ENCODE measurements at places on chromosomes 2 and 18. TPM values are rescaled to one million over a fixed set of nuclear protein-coding genes. Genes with fewer than 3 reads are reported as not detected.

DNA sequence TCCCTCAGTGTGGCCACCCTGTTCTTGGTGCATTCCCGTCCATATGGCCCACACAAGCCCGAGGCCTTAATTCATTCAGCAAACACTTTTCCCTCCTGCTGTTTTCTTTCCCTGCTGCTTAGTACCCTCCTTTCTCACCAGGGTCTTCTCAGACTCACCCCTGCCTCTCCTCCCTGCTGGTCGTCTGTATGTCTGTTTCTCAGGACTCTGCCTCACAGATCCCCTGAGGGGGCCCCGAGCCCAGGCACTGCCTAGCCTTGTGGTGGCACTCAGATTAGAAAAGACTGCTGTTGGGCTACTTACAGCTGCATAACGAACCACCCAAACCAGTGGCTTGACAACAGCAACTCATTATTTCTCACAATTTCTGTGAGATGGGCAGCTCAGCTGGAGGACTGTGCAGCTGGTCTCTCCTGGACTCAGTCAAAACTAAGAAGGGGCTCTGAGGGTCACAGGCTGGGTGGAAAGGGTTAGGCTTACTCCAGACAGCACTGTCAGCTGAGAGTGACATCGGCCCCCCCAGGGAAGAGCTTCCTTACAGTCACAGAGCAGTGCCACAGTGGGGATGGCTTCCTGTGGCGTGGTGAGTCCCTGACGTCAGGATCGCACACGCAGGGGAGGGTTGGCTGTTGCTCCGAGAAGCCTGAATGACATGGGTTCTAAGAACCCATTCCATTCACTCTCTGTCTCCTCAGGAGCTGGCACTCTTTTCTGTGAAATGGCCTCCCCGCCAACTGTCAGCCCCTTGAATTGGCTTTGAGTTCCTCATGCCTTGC is 139.0 kb downstream of the UXS1 start:
- no peak for DNase-seq

GRCh38 chr2:47078541-47079482 is 76.3 kb downstream of the STPG4 start:
- no peak for DNase-seq

- no peak for DNase-seq
Observed at GRCh38 chr2:105712981-105713596, 31.6 kb upstream of the NCK2 start.

DNA sequence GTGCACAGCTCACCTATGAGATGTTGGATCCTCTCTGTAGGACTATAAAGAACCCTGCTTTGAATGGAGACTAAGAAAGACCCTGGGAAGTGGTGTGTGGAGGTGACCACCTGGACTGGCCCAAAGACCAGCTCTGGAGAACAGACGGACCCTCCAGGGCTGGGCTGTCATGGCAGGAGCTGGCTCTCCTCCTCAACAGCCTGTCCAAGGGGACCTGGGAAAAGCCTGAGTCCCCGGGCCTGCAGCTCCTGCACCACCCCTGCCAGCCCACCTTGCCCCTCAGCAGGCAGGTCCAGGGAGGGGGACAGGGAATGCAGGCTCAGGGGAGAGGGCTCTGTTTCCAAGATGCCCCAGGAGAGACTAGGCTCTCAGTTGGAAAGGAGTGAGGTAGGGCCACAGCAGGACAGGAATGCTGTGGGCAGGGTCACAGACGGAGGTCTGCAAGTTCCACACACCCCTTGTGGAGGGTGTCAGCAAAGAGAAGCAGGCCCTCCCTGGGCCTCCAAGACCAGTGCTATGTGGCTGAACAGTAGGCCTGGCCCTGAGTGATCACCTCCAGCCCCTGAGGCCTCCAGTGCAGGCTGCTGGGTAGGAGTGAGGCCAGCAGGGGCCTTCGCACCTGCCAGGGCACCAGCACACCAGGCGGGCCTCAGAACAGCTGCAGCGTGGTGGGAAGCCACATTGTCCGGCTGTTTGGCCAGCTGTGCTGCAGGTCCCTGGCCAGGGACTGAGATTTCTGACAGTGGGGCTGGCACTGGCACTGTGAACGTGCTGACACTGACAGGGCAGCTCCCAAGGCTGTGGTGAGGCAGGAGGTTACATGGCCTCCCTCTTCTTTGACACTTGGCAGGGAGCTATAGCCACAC is 86.4 kb upstream of the OTOS start:
- DNase-seq: no peak

GRCh38 chr2:161434118-161434517 is 18.0 kb downstream of the TBR1 start:
- no peak for DNase-seq

DNA sequence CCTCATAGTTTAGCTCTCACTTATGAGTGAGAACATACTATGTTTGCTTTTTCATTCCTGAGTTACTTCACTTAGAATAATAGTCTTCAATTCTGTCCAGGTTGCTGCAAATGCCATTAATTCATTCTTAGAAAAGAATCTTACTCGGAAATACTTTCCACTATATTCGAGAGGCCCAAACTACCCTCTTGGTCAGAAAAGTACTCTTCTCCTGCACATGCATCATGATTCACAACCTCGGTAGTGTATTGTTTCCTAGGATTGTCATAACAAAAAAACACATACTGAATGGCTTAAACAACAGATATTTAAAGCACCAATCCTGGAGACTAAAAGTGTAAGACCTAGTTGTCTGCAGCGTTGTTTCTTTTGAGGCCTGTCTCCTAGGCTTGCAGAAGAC is 364.0 kb upstream of the SLC14A2 start:
- DNase-seq: no peak

DNA sequence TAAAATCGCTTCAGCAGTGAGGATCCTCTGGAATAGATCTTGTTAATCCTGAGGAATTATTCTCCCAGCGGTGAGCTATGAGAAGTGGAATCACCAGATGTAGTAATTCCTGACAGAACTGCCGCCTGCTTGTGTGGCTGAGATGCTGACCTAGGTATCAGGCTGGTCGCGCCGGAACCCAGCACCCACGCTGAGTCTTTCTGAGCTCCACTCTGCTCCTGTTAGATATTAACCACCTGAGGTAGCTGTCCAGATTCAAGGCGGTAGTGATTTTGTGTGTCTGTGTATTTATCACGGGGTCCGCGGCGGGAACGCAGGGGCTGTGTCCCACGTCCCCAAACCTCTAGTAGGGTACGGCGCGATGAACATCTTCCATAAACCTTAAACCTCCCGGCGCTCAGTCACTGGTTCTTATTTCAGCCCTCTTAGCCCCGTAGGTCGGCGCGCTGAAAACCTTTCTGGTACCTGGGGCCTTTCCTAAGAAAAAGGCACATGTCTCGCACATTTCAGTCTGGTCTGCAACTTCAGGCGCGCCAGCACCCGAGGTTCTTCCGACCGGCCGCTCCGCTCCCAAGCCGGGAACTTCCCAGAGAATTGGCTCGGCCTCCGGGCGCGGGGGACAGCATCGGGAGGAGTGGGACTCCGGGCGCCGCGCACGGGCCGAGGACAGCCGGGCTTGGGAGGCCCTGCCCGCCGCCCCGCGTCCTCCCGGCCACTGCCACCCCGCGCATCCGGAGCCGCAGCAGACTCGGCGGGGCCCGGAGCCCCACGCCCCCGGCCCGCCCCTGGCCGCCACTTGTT is 542 bp upstream of the CNNM3 start:
- DNase-seq: peak; percentile 68

- no peak for DNase-seq
Observed at GRCh38 chr2:172792711-172793110, 57.1 kb downstream of the RAPGEF4 start.

DNA sequence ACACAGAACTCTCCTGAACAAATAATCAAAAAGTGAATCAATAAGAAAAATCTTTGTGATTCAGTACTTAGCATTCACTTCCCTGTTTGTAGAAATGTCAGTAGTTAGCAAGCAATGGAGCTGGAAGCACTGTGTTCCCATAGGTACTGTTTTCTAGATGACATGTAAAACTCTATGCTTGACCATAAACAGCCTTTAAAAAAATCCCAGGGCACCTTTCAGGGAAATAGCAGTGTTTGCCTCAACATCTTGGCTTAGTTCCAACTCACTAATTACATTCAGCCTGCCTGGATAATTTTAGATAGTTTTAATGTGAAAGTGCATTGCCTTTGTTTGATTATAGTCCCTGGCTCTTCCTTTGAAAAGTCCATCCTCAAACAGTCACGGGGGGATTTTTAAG is 721.8 kb downstream of the ERBB4 start:
- DNase-seq: peak; percentile 32

DNA sequence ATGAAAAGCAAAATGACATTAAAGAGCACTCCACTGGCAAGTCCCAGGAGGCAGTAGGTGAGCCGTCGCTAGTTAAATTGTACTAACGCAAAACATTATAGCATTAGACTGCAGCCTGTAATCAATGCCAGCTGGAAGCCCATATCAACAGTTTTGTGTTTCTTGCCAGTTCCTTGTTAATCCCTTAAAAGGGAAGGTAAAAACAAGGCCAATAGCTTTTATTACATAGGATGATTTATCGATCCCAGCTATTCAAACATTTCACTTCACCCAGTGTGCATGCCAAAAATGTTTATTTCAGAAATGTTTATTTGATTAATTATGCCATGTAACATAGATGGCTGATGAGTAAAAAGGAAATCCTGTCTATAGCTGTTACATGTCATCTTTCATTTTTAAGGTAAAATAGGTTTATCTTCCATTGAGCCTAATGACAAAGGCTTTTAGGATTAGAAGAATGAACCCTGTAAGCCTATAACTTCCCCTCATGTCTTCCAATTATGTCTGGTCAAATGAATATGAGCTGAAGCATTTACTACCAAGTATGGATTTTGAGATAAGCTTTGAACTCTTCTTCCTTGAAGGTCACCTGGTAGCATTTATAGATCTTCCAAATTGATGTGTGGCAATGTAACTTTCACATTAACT is 591.2 kb downstream of the RNF144A start:
- no peak for DNase-seq

DNA sequence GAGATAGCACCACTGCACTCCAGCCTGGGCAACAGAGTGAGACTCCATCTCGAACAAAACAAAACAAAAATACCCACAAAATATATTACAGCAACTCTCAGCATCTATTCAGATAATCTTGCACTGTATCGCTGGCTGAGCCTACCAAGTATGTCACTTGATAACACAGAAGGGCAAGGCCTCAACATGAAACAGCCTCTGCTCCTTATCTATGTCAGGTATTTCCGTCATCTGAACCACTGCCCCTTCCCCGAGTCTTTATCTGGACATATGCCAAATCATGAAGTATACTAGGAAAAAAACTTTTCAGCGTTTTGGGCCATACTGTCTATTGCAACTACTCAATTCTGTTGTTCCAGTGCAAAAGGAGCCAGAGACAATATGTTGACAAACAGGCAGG is 17.7 kb downstream of the PDIA6 start:
- no peak for DNase-seq

- DNase-seq: no peak
Observed at GRCh38 chr2:161677634-161678033, 53.4 kb downstream of the SLC4A10 start.

DNA sequence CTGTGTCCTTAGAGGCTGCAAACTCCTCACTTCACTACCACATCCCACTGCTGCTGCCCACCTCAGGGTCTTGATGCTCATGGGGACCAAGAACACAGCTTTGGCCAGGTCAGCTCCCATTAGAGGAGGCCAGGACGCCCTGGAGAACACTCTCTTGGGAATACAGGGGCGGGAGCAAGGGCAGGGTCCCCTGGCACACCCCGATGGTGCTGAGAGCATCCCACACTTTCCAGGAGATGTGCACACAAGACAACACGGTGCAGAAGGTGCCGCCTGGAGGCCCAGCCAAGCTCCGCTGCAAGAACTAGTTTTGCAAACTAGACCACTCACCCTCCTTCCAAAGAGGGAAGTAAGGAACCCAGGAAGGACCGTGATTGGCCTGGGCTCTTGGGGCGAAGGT is 304.4 kb upstream of the SALL3 start:
- no peak for DNase-seq

DNA sequence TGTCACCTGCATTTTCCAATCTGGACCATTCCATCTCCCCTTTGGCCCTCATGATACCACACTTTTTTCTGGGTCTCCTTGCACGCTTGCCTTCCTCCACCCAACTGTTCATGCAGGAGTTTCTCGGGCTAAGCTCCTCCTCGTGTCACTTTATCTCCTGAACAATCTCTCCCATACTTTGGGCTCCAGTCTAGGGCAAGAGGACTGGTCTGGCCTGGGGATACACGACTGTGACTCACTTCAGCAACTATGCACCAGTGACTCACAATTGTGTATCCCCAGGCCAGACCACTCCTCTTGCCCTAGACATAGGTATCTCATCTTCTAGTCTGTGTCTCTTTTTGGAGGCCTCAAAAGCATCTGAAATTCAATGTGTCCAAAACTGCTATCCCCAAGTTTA is 149.4 kb upstream of the PTPRM start:
- no peak for DNase-seq

- no peak for DNase-seq
Observed at GRCh38 chr2:130840506-130840905, 3.8 kb downstream of the ARHGEF4 start.

DNA sequence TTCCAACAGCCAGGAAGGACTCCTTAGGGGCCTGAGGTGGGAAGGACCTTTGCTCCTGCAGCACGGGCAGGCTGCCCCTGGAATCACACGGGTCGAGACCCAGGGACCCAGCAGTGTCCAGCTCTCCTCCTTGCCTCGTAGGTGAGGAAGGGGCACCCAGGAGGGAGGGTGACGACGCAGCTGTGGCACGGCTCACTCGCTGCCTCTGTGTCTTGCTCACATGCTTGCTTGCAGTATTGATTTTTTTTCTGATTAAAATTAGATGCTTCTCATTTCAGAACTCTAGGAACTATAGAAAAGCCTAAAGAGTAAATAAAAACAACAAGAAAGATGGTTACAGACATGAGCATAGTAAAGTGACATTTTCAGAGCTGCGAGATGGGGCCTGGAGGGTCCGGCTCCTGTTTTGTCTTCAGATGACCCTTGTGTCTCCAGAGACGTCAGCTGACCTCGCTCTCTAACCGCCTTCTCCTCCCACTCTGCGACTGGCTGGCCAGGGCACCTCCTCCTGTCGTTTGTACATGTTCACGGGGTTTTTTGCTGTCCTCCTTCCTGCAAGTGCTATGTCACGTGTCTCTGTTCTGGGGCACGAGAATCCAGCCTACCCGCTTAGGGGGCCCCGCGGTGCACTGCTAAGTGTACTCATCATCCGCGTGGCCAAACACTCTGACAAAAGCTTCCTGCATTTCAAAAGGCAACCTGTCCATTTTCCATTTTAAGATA is 65.7 kb upstream of the ZNF236 start:
- DNase-seq: no peak

CERKL gene
- not detected for total RNA-seq

PLEK gene
- not detected for total RNA-seq

CDH20 gene
- total RNA-seq: not detected

SERPINB11 gene
- total RNA-seq: not detected

LHCGR gene
- total RNA-seq: not detected

SFTPB gene
- total RNA-seq: not detected

SERPINB13 gene
- total RNA-seq: not detected
